ENCODE measurements at places on chromosomes 3 and 15.

GRCh38 chr3:180611006-180611405, 9.0 kb downstream of the TTC14 start:
- DNase-seq, result no peak

GRCh38 chr3:40800343-40800742, 275.6 kb downstream of the ZNF621 start:
- DNase-seq, result no peak

GRCh38 chr3:12392101-12392878, 92.0 kb upstream of the TSEN2 start:
- no peak for DNase-seq

DNA sequence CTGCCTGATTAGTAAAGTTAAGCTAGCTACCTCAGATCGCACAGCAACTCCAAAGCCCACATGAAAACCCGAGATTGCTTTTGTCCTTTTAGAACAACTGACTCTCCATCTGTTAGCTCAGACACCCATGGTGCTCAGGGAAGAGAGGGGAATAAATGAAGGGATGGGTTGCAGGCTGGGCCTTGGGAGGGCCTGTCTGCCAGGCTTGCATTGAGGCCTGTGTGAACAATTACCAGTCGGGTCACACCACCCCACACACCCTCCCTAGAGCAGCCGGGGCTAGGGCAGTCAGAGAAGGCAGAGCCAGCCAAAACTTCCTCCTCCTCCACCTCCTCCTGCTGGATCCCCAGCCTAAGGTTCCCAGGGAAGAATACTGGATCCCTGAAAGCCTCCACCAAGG, 8.8 kb upstream of the PRKAR2A start:
- DNase-seq, result no peak

DNA sequence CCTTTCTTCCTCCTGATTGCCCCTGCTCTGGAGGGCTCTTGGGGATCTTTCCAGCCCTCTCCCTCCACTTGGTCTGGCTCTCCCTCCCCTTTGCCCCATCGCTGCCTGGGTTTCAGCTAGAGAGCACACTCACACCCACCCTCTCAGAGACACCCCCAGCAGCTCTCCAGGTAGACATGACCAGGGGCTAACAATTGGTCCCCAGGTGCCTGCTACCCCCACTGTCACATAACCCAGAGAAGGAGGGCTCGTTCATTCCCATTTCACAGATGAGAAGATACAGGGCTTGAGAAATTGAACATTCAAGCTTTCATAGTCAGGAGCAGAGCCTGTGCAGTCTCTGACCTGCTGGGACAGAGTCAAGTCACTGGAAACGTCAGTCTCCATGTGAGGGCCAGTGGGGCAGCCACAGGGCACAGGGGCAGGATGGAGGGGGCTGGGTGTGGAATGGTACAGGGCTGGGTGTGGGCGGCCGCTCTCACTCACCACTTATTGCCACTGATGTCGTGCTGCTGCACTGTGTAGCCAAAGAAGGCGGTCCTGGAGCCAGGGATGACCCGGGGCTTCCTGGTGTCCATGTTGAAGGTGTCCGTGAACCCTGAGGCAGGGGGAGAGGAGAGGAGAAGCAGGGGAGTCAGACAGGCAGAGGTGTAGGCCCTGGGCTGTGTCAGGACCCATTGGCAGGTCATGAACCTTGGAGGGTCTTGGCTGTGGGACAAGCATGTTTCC, 29.4 kb downstream of the ITGA11 start:
- no peak for DNase-seq

DNA sequence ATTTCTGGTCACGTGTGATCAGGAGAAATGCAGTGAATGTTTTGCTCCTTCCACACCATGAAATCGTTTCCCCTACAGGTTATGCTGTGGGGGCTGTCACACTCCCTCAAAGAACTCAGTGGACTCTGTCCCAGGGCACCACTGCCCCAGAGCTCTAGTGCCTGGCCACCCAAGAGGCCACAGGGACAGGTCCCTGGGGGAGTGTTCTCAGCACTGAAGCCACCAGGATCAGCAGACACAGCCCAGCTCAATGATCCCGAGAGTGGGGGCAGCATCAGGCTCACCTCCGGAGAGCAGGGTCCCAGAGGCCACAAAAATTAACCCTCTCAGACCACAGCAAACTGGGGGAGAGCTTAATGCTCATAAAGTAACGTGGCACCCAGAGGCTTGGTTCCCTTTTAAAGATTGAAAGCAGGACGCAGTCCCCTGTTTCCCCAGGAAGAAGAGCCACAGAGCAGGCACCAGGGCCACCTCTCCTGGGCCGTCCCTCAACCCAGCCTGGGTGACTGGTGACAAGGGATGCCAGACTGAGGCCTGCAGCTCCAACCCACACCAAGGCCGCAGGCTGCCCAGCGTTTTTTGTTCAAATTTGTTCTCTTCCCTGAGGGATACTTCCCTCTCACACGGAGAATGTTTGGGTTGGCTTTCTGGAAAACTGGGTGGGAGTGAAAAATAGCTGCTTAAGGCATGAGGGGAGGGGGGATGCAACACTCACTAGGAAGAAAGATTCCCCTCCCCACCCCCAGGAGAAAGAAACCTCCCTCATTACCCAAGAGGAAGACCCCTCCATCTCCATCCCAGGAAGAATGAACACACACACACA, 123.3 kb upstream of the IGF1R start:
- DNase-seq, result no peak

DNA sequence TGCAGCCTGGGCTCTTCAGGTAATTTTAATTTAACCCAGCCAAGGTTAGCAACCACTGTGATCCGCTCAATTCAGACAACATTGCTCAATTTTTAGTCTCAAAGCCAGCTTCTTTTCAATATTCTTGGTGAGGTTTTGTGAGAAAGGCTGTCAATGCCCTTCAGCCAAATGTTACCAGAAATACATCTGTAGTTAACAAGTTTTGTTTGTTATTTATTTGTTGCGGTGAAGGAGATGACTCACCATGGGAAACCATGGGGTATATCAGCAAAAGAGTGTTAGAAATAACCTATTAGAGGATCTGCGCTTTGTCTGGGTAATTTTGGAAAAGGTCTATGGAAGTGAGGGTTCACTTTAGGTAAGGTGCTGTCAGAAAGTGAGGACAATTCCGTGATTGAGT, 5.0 kb downstream of the SLC9C1 start:
- no peak for DNase-seq

GRCh38 chr3:192130534-192131132, 596.7 kb downstream of the FGF12 start:
- no peak for DNase-seq

- DNase-seq, result no peak
These were observed 124.6 kb upstream of the KCNAB1 start for GRCh38 chr3:155995525-155996370.

DNA sequence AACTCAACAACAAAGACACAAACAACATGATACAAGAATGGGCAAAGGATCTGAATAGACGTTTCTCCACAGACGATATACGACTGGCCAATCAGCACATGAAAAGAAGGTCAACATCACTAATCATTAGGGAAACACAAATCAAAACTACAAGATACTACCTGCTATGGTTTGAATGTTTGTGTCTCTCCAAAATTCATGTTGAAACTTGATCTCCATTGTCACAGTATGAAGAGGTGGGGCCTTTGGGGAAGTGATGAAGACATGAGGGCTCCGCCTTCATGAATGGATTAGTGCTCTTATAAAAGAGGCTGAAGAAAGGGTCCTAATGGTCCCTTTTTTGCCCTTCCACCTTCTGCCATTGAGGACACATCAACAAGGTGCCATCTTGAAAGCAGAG, 32.3 kb downstream of the ACAP2 start:
- no peak for DNase-seq

DNA sequence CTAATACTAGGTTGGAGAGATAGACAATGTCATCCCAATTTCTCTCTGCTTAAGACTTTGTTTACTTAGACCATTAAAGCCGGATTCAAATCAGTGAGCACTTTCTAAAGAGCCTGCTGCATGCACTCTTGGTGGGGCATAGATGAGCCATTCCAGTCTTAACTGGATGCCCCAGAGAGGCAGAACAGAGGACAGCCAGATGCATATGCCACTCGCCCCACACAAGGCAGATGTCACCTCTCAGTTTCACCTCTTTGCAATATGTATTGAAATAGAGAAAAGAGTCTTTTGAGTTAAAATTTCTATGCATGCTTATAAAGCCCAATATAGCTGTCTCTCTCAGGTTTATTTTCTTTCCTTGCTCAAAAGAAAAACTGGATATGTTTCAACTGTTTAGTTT, 89.5 kb downstream of the LARS2 start:
- DNase-seq, result no peak

- no peak for DNase-seq
These were observed 255.3 kb upstream of the ZPLD1 start for GRCh38 chr3:102179326-102180177.

- no peak for DNase-seq
These were observed 454.7 kb upstream of the ADAMTS9 start for GRCh38 chr3:65142456-65142855.

DNA sequence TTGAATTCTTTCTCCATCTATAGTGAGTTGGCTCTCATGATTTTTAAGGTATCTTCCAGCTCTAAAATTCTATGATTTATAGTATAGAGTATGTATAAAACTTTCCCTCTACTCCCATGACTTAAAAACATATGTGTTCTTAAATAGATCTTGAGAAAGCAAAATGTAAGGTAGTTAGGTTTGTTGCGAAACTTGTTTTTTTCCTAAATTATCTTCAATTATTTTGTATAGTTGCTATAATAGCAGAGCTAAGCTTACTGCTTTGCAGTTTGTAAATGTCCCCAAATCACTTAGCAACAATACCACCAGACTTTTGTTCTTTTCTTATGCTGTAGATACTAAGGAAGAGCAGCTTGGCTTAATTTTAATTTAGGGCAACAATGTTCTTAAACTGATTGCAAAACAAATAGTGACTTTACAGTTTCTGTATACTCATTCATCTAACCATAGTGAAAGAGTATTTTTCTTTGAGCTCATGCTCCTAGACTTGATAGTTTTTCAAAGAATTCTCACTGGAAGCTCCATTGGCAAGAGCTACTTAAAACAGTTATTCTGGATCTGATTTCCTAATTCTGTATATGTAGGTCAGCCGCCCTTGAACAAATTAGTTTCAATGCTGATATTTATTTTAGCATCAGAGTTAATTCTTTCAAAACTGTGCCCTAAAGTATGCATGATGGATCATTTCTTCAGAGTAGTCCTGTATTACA, 61.2 kb downstream of the LYSMD4 start:
- no peak for DNase-seq

GRCh38 chr15:36584511-36584910, 5.1 kb downstream of the CDIN1 start:
- DNase-seq, result no peak

- no peak for DNase-seq
These were observed 136.4 kb downstream of the LIPC start for GRCh38 chr15:58568157-58568571.

DNA sequence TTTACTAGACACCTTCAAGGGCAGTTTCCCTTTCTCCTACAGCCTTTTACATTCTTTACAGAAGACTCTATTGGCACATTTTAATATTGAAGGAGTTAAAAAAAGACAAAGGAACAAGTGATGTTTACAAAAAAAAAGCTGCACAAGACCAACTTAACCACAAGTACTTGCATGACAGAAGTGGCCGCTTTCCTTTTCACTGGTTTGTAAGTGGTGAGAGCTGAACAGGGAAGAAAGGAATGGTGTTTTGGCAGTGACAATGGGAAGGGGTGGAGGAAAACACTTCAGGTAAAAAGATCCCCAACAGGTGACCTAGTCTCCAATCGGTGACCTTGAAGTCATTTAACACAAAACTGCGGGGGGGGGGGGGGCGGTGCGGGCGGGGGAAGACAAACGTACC, 1.1 kb downstream of the WDR72 start:
- no peak for DNase-seq

- no peak for DNase-seq
These were observed 1.3 kb downstream of the SCAANT1 start for GRCh38 chr3:63910891-63911290.

- DNase-seq, result no peak
These were observed 285.1 kb upstream of the CCDC54 start for GRCh38 chr3:107092121-107092520.

DNA sequence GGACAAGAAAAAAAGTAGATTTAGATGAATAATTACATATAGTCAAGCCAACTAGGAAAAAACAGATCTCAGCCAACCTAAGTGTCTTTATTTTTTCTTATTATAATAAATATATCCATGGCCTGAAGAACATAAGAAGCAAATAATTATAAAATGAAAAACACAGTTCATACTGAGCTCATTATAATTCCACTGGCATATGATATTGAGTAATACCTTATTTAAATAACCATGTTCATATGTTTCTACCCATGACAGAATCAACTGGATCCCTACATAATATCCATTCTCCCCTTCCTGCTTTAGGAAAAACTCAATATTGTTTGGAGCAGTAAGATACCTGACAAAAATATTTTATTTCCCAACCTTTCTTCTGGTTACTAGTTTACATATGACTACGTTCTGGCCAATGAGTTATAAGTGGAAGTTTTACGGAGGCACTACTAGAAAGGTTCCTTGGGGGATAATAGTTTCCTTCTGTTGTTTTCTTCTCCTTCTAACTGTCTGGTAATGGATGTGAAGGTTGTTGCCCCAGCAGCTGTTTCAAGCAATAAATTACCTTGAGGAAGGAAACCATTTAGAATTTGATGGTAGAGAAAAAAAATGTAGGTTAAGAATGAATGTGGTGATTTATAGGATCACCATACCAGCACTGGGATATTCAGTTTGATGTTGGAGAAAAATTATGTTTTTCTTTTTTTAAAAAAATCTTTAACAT, 184.1 kb upstream of the MBNL1 start:
- DNase-seq, result no peak

DNA sequence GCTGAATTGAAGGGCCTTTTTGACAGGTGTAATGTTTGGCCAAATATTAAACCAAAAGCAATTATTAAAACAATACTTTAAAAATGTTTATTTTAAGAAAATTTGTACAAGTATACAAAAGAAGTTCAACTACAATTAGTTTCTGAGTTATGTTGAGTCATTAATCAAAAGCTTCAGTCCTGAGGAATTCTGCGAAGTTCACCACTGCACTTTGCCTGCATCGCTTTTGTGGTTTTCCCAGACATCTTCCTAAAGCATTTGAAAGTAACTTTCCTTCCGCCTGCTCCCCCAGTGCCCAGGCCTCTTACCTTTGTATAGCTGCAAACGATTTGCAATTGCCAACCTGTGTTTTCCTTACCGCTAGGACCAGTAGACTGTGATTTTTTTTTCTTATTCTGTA, 69.5 kb downstream of the KCNAB1 start:
- no peak for DNase-seq

- no peak for DNase-seq
These were observed 84.3 kb upstream of the ROPN1 start for GRCh38 chr3:124076235-124076634.

DNA sequence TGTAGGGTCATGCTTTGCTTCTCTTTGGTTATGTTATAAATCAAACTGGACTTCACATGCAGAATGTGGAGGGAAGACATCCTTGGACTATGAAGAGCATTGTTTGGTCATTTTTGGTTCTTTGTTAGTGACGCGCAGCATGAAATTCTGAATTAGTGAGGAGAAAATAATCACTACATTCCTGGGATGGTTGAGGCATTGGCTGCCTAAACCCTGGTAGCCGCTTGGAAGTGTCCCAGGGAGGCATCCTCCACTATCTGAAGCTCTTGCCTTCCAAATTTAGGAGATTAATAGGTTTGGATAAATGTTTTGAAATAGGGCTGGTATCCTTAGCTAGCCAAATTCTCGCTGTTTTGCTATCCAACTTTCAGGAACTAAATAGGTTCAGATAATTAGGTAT, 96.2 kb downstream of the CLSTN2 start:
- no peak for DNase-seq

GRCh38 chr15:63079947-63080626, 37.5 kb downstream of the TPM1 start:
- DNase-seq, result no peak

GRCh38 chr3:59769127-59769750, 719.4 kb upstream of the CFAP20DC start:
- no peak for DNase-seq
